DMS53 (cell line): ENCODE measurements at places on chromosomes 4 and X.

DNA sequence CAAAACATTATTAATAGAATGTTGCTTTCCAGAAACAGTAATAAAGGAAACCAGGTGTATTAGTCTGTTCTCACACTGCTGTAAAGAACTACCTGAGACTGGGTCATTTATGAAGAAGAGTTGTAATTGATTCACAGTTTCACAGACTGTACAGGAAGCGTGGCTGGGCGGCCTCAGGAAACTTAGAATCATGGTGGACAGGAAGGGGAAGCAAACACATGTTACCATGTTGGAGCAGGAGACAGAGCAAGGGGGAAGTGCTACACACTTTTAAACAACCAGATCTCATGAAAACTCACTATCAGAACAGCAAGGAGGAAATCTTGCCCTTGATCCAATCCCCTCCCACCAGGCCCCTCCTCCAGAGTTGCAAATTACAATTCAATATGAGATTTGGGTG is 815.8 kb downstream of the TRIML1 start:
- DNase-seq = peak; percentile 6

DNA sequence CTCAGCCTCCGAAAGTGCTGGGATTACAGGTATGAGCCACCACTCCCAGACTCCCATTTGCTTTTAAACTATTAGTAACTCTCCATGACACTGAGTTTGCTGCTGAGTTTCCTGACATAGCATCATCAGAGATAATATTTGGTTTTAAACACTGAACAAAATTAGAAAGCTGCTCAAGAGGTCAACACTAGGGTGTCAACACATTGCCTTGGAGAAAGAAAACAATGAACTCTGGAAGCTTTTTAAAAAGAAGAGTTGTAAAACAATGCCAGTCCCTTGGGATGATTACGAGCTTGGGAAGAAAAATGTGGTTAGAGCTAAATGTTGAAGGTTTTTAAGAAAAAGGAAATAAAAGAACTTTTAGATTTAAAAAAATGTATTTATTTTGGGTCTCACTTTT is 264.8 kb downstream of the CAMK2D start:
- DNase-seq = no peak

- DNase-seq = no peak
Observed at GRCh38 chr4:93657527-93657926, 171.0 kb upstream of the ATOH1 start.

DNA sequence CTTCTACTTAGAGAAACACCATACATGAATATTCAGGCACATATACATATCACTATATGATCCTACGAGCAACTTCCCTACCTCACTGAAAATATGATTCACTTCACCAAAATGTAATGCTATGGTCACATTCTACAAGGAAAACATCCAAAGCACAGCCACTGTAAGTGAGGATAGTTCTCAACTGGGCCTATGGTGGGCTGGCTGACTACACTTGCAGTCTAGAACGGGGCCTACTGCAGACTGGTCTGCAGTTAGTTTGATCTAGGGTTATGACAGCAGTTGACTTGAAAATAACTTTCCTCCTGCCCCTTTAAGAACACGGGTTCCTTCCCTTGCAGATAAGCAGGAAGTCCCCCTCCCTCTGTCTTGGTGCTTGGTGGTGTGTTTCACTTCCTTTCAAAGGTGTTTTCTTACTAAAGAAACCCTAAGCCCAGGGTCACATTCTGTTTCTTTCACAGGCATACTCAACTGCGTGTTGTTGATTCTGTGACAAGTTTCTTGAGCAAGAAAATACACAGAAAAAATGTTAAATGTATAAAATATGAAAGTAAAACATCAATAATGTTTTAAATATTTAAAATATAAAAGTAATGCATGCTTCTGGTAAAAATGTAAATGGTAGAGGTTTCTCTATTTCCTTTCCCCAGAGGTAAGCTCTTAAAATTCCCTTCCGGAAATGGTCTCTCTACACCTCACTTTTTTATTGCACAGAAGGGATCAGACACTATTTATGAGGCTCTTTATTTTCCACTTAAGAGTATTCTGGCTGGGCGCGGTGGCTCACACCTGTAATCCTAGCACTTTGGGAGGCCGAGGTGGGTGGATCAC is 18.0 kb upstream of the TMSB4X start:
- no peak for DNase-seq

DNA sequence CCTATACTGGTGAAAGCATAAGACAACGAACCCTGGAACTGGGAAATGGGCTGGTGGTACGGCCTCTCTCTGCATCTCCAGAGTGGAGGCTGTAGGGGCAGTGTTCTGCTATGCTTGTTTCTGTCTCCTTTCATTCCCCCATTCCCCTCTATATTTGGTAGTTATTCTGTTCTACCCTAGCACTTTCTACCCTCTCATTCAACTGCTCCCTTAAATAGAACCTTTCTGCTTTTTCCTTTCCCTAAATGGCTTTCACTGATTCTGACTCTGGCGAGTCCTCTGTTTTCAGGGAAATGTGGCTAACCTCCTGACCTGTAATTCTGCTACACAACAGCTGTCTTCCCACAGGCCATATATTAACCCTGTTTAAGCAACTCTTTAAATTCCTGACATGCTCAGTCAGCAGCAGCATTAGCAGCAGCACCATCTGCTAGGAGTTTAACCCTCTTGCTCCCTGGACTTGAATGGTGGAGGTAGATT is 94.2 kb downstream of the CXCL13 start:
- peak; percentile 66 for DNase-seq

DNA sequence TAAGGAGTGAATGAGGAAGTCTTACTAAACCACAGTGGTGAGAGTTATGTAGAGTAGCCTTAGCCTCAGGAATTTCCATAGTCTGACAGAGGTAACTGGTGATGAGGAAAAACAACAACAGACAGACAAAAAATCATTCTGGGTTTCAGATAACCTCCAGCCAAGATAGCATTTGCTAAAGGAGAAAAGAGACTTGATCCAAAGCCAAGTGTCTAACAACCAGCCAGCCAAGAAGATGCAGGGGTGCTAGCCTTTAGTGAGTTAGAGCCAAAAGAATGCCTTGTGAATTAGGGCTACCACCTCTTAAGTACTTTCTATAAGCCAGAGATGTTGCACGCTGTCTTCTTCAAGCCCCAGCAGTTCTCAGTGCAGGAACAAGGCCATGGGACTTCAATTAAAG is 478.0 kb upstream of the CPEB2 start:
- no peak for DNase-seq

DNA sequence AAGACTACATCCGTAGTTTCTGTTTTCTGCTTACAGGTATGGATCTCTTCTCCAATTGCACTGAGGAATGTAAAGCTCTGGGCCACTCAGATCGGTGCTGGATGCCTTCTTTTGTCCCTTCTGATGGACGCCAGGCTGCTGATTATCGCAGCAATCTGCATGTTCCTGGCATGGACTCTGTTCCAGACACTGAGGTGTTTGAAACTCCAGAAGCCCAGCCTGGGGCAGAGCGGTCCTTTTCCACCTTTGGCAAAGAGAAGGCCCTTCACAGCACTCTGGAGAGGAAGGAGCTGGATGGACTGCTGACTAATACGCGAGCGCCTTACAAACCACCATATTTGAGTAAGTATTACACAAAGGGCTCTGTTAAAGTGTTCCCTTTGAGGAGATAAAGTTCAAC is 13.8 kb downstream of the PCDH10 start:
- no peak for DNase-seq

DNA sequence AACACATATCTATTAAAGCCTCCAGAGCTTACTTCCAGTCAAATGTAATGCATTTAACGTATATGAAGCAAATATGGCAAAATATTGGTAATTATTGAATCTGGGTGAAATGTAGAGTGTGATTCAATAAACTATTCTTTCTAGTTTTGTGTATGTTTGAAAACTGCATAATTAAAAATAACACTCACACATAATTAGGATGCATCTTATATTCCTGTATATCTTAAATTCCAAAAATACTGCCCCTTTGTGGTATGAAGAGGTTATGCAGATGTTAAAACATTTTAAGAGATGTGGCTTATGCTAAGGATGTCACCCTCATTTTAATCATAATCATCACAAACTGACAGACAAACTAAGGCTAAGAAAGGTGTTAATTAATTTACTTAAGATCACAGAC is 182.9 kb downstream of the COX18 start:
- peak; percentile 23 for DNase-seq

GRCh38 chr4:90816754-90817153 is 689.6 kb downstream of the CCSER1 start:
- DNase-seq = peak; percentile 32
